ENCODE measurements at places on chromosomes 6 and 20. TPM values are rescaled to one million over a fixed set of nuclear protein-coding genes. Genes with fewer than 3 reads are reported as not detected.

Gene ARFGEF2
- total RNA-seq: 24.1 TPM

Gene LST1
- total RNA-seq: not detected

DNA sequence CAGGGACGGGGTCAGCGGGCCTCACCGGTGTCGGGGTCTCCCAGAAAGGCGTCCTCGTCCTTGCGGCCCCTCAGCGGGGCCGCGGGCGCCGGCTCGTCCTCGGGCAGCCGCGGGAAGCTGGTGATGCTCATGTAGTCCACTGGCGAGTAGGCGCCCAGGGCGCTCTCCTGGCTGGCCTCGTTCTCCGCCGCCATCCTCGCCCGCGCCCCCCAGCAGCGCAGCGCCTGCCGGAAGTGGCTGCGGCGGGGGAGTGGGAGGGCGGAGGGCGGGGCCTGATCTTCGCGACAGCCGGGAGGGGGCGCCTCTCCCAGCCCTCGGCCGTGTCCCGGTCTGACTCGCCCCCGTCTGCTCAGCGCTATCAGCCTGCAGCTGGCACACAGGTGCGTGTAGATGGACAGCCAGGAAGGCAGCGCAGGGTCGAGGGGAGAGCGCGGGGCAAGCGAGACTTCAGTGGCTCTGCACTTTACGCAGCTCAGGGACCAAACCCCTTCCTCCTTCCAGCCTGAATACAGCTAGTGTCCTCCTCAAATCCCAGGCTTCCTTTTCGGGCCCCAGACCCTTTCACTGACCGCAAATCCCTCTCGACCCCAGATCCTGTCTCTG lies at the start of gene GGT7:
GGT7 (minus strand) TSS at position 235 of the 603 bp plus-strand sequence; CDS start at position 194, 41 bp downstream.
- H3K36me3 ChIP-seq: no peaks in the 10 kb centered on the region
- H3K4me1 ChIP-seq: peaks cover 52% of the 10 kb centered on the region
- peak within 1 kb of the TSS; percentile 38 for H3K27ac ChIP-seq

DNA sequence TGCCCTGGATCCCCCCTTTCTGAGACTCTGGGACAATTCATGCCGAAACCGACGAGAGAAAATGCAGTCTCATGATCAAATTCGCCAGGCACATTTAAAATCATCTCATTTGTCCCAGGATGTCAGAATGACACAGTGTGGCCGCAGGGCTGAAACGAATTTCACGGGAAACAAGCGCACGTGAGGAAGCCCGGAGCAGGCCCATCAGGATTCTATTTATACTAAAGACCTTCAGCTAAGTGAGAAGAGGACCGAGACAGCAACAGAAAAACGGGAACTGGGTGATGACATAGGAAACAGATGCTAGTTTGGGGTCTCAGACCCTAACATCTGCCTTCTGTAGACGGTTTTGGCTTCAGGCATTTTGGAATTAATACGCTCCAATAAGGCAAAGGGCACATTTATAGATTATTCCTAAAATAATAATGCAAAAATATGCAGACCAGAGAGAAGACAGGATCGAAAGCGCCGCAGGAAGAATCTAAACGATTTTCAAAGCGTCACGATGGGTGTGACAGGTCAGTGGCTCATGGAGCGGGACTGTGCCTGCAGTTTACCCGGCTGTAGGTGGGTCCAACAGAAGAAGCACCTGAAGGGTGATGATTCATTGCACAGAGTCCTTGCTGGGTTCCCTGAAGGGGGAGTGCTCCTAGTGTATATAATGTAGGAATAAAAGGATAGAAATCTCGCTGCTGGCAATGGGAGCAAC lies 80.8 kb upstream of the MPC1 start:
- H3K36me3 ChIP-seq: peaks cover 5% of the 10 kb centered on the region
- H3K27ac ChIP-seq: no peak overlapping the region
- DNase-seq: no peak
- no peak overlapping the region for H3K4me3 ChIP-seq

Gene FABP7
- total RNA-seq: not detected

DNA sequence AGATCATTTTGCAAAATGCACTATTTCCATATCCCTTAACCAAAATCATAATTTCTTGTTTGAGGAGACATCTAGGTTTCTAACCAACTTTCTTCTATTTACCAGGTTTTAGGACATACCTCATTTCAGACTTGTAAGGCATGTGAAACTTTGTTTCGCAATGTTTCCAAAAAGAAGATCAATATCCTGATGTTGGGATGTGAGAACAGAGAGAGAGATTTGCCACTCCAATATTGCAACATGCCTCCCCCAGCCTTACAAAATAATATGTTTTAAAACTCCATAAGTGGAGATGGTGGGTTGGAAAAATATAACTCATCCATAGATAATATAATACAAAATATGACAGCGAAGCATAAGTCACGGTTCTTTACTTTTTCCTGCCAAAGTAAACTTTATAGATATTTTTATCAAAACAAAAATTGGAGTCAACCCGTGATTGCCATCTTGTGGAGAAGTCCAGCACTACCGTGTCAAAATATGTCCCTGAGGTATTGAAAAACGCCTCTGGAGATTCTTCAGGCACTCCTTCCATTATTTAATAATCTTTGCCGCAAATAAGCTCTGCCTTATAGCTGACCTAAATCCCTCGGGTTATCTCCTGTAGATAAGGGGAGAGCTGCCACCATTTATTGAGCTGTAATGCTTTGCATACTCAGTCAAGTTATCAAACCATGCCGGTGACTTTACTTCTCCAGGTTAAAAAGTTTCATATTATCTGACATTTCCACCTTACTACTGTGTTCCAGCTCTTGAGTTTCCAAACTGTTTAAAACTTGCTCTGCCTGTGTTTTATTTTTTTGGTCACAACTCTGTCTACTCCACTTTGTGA lies 534.2 kb downstream of the HACE1 start:
- H3K27ac ChIP-seq: no peak overlapping the region
- no peaks in the 10 kb centered on the region for H3K27me3 ChIP-seq
- no peaks in the 10 kb centered on the region for H3K36me3 ChIP-seq
- no peaks in the 10 kb centered on the region for H3K4me1 ChIP-seq
- H3K4me3 ChIP-seq: no peak overlapping the region

GRCh38 chr6:89375427-89376267 lies 23.1 kb upstream of the UBE2J1 start:
- no peaks in the 10 kb centered on the region for H3K4me1 ChIP-seq
- peaks cover 19% of the 10 kb centered on the region for H3K27me3 ChIP-seq
- no peak overlapping the region for H3K27ac ChIP-seq

DNA sequence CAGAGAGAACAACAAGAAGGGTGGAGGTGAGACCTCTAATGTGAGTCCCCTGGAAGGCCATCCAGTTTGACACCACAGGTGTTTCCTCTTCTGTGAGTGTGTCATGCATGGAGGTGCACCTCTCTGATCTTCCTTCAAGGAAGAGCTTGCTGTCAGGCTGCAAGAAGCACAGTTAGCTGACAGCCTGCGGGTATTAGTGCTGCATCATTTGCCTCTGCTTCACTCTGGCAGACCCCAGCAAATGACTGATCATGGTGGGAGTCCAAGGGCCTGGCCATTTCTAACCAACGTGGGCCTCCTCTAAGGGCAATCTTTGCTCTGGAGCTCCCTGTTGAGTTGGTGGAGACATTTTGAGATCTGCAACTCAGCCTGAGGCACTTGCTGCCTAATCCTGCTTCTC lies 206.3 kb downstream of the EPHA7 start:
- H3K36me3 ChIP-seq: no peaks in the 10 kb centered on the region
- no peak for DNase-seq
- H3K4me3 ChIP-seq: no peak overlapping the region
- H3K27me3 ChIP-seq: no peaks in the 10 kb centered on the region
- no peak overlapping the region for H3K27ac ChIP-seq

GRCh38 chr6:32666420-32667300 lies at the start of gene HLA-DQB1:
Gene HLA-DQB1, minus strand, starts transcription at chr6:32666657. Its CDS starts 50 bp downstream, at chr6:32666607.
- no peaks in the 10 kb centered on the region for H3K36me3 ChIP-seq
- H3K4me3 ChIP-seq: no peak within 1 kb of the TSS
- H3K4me1 ChIP-seq: no peaks in the 10 kb centered on the region
- DNase-seq: peak; percentile 0

GRCh38 chr6:128363020-128363813 lies 157.2 kb downstream of the PTPRK start:
- H3K4me1 ChIP-seq: peaks cover 41% of the 10 kb centered on the region
- peaks cover 2% of the 10 kb centered on the region for H3K27me3 ChIP-seq
- H3K4me3 ChIP-seq: no peak overlapping the region
- DNase-seq: no peak

DNA sequence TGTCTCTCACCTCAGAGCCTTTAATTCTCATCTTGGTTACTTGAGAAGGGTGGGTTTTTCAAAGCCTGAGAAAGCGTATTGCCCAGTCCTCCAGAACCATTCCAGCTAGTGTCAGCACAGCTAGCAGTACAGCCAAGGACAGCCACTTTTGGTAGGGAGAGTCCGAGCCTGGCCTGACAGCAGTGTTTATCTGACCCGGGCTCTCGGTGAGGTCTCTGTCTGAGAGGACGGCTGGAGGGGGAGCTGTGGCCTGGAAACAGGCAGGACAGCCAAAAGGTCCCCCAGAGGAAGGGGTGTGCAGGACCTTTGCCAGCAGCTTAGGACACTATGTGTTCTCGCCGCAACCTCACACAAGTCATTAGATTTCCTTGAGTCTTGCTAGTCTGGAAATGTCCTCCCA lies 38.8 kb downstream of the LYRM2 start:
- H3K4me3 ChIP-seq: no peak overlapping the region
- H3K36me3 ChIP-seq: no peaks in the 10 kb centered on the region
- no peaks in the 10 kb centered on the region for H3K4me1 ChIP-seq
- H3K27ac ChIP-seq: no peak overlapping the region

- H3K36me3 ChIP-seq: no peaks in the 10 kb centered on the region
- H3K4me1 ChIP-seq: peaks cover 22% of the 10 kb centered on the region
- no peak overlapping the region for H3K27ac ChIP-seq
- H3K4me3 ChIP-seq: no peak overlapping the region
- no peak for DNase-seq
Observed at GRCh38 chr20:24657878-24658620, 188.6 kb downstream of the SYNDIG1 start.

- H3K36me3 ChIP-seq: no peaks in the 10 kb centered on the region
- H3K4me1 ChIP-seq: peaks cover 6% of the 10 kb centered on the region
- DNase-seq: no peak
- H3K4me3 ChIP-seq: no peak overlapping the region
- H3K27ac ChIP-seq: no peak overlapping the region
Observed at GRCh38 chr6:89216411-89216810, 747 bp downstream of the GABRR1 start.

- H3K4me1 ChIP-seq: no peaks in the 10 kb centered on the region
- no peak overlapping the region for H3K4me3 ChIP-seq
Observed at GRCh38 chr6:161815965-161816364, 542.1 kb upstream of the AGPAT4 start.

GRCh38 chr6:149233056-149233715 lies 84.3 kb upstream of the TAB2 start:
- H3K36me3 ChIP-seq: peaks cover 30% of the 10 kb centered on the region
- peak overlapping the region; percentile 73 for H3K4me3 ChIP-seq
- H3K4me1 ChIP-seq: peaks cover 45% of the 10 kb centered on the region
- peak; percentile 98 for DNase-seq
- H3K27ac ChIP-seq: peak overlapping the region; percentile 86

Gene TXLNB
- total RNA-seq: 0.08 TPM

GRCh38 chr6:52317841-52318581 lies 33.5 kb upstream of the MCM3 start:
- H3K36me3 ChIP-seq: no peaks in the 10 kb centered on the region
- peaks cover 29% of the 10 kb centered on the region for H3K4me1 ChIP-seq
- peak; percentile 60 for DNase-seq
- no peak overlapping the region for H3K27ac ChIP-seq

- no peak for DNase-seq
- H3K27ac ChIP-seq: no peak overlapping the region
- H3K4me1 ChIP-seq: peaks cover 36% of the 10 kb centered on the region
- H3K4me3 ChIP-seq: peak overlapping the region; percentile 72
- H3K27me3 ChIP-seq: peaks cover 2% of the 10 kb centered on the region
- H3K36me3 ChIP-seq: no peaks in the 10 kb centered on the region
Observed at GRCh38 chr6:118665011-118665410, 13.6 kb upstream of the CEP85L start.

GRCh38 chr6:83958241-83958685 lies 75.3 kb upstream of the MRAP2 start:
- peaks cover 27% of the 10 kb centered on the region for H3K36me3 ChIP-seq
- no peak overlapping the region for H3K27ac ChIP-seq
- H3K27me3 ChIP-seq: no peaks in the 10 kb centered on the region
- H3K4me3 ChIP-seq: no peak overlapping the region
- peak; percentile 54 for DNase-seq

GRCh38 chr6:31243508-31243907 lies 28.4 kb downstream of the HLA-C start:
- DNase-seq: no peak
- no peak overlapping the region for H3K4me3 ChIP-seq
- H3K27ac ChIP-seq: no peak overlapping the region

Data from HFFc6 (cell line).